ENCODE measurements at places on chromosomes 2 and 18.

- no peak for DNase-seq
Measured at GRCh38 chr2:108288534-108289106, at the start of gene SULT1C2. Gene SULT1C2, plus strand, starts transcription at chr2:108288895. Its CDS starts 4,773 bp downstream, at chr2:108293668.

GRCh38 chr2:147689220-147689909, 155.5 kb upstream of the ACVR2A start:
- DNase-seq, result no peak

- peak; percentile 72 for DNase-seq
Measured at GRCh38 chr2:237072067-237072931, 13.4 kb upstream of the COPS8 start.

DNA sequence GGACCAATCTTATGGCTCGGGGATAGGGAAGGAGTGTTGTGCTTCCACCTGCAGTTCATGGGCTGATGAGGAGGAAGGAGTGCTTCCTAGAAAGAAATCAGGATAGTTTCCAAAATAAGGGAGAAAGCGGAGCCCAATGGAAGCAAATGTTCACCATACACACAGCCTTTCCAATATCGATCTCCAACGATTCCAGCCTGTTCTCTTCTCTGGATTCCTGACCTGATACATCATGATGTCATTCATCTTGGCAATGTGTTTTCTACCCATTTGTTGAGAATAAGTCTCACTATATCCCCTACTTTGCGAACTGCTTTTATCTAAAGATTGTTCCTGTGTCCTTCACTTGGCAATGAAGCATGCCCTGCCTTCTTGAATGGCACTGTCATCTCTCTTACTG, 205.3 kb upstream of the SIX2 start:
- DNase-seq, result no peak

DNA sequence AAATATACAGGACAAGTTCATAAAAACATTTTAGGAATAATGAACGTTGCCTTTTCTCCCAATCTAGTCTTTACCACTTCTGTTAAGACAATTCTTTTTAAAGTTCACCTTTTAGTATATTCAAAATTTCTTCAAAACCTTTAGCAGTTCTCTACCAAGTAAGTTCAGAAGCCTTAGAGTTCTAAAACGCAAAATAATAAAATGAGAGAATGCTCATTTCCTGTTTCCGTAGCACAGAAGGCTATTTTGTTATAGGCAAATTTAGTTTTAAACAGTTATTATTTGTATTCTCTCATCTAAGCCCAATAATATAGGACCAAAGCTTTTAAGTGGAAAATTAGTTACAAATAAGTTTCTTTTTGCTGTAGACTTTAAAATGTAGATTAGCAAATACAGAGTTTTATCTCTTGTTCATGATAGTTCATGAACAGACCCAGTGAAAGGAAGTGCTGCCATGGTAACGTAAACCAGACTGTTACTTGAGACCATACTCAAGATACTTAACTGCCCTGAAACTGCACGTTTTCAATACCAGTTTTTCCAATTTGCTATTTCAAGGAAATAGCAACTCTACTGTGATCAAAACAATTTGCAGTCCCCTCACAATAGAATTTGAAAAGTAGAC, 173.1 kb upstream of the STON1 start:
- peak; percentile 84 for DNase-seq

DNA sequence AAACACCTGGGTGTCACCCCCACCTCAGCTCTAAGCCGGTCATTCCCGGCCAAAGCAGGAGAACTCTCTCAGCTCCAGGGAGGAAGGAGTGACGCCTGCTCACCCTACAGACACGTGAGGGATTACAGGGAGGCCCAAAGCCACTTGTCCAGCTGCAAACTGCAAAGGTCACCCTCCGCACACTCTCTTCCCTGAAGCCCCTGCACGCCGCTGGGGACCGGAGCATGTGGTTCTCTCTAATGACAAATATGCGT, 108.0 kb upstream of the ID2 start:
- no peak for DNase-seq

DNA sequence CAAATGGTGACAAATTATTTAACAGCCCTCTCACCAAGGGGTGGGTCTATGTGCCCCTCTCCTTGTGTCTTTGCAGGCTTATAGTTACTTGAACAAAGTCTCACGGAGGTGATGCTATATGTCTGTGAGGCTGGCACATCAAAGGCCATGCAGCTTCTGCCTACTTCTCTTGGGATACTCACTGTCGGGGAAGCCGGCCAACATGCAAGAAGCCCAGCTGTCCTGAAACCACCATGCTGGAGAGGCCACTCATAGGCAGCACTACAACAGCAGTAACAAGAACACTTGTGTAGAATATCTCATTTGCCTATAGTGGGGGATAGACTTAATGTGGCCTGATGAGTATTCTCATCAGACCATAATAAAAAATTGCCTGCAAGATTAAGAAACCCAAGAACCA, 233.7 kb upstream of the NCKAP5 start:
- no peak for DNase-seq

DNA sequence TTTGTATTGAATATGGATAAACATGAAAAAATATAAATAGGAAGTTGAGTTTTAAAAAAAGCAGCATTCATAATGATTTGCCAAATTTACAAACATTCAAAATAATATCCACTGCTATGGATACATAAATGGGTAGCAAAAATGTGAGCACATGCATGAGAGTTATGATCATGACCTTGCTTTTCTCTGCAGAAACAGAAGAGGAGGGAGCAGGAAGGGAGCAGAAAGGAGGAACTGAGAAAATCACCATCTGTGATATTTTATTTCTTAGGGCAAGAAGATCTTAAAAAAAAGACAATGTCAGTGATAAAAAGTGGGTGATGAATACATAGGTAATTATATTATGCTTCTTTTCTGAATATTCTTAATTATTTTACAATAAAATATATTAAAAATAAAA, 17.7 kb upstream of the CCDC93 start:
- DNase-seq, result no peak

DNA sequence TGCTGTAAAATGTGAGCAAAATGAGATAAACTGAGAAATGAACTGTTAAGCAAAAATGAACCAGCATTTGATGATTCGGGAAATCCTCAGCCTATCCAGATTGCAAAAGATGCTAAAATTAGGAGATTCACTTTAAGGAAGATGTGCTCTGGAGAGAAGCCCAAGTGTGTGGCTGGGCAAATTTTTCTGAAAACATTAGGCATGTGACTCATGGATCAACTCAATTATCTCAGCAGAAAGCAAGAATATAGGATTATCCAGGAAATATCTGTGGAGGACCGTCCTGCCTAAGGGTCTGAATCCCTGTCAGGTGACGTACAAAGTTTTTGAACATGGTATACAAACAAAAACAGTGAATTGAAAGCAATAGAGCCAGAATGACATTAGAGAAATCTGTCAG, 1268.3 kb upstream of the TMEFF2 start:
- no peak for DNase-seq

GRCh38 chr2:17752246-17752645, 1.4 kb downstream of the SMC6 start:
- peak; percentile 18 for DNase-seq

GRCh38 chr2:8641301-8641965, 40.4 kb upstream of the ID2 start:
- DNase-seq, result no peak

DNA sequence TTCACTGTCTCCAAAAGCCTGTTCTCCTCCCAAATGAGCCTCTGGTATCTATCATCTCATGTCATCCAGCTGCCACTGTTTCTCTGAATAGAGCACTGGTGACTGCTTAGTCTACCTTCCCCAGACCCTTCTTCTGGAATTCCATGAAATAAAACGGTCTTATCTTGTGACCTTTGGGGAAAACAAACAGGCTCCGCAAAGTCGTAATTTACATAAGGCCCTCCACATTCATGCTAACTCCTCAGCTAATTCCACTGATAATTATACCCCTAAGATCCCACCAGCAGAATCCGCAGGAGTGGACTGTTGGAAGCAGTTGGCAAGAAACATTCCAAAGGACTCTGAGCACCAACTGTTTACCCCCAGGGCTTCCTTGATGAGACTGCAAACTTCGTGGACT, 33.9 kb upstream of the CHN1 start:
- no peak for DNase-seq

DNA sequence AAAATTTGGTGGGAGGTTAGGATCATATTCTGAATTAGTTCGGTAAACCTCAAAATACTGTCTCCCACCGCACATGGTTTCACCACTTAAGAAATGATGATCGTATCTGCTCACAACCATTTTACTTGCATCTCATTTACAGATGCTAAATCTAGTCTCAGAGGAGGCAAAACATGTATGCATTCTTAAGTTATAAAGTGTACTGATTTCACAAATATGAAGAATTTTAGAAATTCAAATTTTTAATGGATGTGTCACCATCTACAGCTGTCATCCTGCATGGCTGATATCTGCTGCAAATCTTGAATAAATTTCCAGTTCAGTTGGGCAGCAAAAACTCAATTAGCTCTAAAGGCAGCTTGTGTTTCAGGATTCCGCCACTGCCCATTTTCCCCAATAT, 243.3 kb upstream of the KCNJ3 start:
- no peak for DNase-seq

DNA sequence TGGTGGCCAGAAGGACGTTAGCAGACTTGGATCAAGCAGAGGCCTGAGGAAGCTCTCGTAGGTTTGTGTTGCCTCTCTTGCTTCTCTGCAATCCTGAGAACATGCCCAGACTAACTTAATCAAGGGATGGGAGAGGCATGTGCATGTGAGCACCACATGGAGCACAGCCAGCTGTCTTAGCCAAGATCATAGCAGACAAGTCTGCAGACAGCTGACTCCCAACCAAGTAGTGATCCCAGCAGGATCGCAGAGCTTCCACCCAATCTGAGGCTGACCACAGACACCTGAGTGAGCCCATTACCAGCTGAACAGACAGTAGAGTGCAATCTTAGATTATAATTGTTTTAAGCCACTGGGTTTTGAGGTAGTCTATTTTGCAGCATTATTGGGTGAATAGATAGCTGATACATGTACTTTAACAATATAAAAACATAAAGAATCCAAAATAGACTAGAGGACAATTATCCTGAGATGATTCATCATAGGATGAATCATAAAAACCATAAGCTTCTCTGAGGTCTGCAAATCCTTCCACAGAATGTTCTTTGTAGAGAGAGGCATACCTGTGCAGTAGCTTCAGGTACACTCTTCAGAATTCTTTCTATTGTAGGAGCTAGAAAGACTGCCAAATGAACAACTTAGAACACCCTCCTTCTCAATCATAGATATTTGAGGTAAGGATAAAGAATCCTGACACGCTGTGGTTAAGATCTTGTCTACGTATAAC, 25.2 kb upstream of the FAM110C start:
- no peak for DNase-seq

GRCh38 chr2:217027414-217027813, 167.6 kb upstream of the TNP1 start:
- DNase-seq, result no peak

- DNase-seq, result peak; percentile 52
Measured at GRCh38 chr2:61887717-61888266, 664 bp downstream of the CCT4 start.

DNA sequence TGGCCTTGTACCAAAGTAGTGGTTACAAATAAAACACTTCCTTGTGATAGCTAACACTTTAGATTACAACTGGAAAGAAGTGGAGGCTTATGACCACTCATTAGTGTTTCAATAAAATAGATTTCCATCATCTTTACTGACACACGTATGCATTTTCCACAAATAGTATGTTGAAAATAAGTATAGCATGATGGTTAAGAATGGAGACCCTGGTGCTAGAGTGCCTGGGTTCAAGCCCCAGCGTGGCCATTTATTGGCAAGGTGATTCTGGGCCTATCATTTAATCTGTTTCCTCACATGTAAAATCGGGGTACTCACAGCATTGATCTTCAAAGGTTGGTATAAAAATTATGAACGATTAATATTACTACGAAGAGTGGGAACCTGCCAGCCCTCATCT, 54.5 kb downstream of the RAPH1 start:
- DNase-seq, result no peak

GRCh38 chr18:47587587-47587986, 336.1 kb upstream of the SKOR2 start:
- no peak for DNase-seq

DNA sequence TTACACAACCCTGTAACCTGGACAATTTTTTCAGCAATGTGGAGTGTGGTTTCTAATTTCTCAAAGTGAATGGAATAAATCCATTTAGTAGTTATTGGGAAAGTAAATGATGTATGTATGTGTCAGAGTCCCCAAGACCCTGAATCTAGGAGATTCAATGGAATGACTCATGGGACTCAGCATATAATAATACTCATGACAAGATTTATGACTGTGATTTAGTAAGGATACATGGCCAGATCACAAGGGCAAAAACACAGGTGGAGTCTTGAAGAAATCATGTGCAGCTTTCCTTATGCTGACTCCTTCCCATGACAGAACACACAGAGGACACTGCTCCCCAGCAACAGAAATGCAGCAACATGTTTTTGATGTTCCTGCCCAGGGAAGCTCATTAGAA, 1877.7 kb upstream of the LRRTM1 start:
- DNase-seq, result no peak

DNA sequence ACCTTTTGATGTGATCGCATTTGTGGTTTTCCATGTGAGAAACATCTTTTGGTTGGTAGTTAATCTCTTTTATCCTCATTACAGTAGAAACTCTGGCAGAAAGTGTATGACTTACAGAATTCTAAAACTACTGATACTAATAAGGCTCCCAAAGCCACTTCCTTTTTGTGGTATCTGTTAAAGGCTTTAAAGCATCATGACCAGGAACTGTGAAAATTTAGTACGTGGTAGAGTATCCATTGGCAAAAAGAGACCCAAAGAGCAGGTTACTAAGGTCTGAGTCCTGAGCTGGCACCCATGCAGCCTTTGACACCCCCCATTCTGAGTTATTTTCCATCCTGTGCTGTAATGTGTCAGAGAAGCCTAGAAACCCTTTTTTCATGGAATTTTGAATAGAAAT, 94.5 kb downstream of the DPP4 start:
- DNase-seq, result no peak
